ENCODE measurements at places on chromosomes 6 and 20.

GRCh38 chr6:89978749-89979145 lies 84.5 kb downstream of the GJA10 start:
- DNase-seq, result no peak

DNA sequence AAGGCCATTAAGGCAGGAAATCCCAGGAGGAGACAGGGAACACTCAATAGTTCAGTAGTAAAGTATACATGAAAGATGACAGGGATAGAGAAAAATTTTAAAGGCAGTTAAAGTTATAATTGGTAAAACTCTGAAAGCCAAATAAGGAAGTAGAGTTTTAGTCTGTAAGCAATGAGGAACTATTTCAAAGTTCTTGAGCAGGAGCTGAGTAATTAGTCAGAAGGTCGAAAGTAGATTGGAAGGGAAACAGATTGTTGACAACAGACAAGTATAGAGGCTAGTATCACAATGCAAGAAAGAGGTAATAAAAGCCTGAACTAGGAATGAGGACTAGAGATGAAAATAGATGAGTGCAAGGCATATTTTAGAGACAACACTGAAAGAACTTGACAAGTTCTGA lies 150.3 kb downstream of the CDK19 start:
- DNase-seq, result no peak

DNA sequence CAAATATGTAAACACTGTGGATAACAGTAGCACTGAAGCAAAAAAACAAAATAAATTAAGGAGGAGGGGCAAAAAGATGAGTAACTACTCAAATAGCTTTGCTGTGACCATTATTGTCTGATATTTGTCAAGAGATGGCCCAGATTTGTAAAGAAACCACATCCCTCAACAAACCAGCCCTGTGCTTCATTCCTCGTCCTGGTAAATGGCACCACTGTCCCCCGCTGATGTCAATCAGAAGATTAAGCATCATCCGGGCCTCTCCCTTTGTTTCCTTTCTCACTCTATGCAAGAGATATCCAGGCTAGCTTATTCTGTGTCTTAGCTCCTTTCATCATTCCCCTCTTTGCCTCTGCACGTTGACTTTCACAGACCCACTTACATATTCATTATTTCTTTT lies 259.0 kb downstream of the SYNE1 start:
- DNase-seq, result no peak

DNA sequence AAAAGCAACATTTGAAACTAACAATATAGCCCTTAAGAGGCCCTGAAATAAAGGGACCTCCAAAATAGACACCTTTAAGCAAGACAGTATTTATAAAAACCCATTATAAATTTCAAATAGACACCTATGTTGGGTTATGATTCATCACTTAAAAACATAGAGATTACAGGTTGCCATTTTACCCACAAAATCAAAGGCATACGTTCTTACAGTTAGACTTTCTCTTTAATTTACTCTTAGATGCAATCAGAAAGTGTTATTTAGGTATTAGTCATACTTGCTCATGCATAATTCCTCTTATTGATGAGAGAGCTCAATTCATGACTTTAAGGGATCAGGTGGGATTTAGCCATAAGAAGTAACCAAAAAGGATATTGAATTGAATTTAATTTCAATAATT lies 51.5 kb upstream of the TMEM200A start:
- DNase-seq, result no peak
